ENCODE measurements at places on chromosomes 12 and 14.

DNA sequence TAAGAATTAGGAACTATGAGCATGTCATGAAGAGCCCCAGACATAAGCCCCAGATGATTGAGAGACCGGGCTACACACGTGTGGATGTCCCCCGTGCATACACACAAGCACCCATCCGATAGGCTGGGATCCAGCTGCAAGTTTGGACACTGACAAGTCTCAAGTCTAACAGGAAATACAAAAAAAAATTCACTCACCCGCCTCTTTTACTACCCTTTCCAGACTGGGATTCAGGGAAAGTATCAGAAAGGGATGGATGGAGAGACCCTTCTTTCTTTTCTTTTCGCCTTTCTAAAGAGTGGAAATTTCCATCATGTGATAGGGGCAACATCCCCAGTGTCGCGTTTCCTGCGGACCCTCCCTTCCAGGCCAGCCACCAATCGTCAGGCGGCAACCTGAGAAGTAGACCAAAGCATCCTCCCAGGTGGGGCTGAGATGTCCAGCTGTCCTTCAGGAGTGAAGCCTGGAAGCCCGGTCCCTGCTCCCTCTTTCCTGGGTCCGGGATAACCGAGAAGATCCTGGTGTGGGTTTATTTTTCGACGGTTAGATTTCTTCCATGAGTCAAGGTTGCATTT lies 6.4 kb upstream of the SLC38A4 start:
- no peak for DNase-seq

DNA sequence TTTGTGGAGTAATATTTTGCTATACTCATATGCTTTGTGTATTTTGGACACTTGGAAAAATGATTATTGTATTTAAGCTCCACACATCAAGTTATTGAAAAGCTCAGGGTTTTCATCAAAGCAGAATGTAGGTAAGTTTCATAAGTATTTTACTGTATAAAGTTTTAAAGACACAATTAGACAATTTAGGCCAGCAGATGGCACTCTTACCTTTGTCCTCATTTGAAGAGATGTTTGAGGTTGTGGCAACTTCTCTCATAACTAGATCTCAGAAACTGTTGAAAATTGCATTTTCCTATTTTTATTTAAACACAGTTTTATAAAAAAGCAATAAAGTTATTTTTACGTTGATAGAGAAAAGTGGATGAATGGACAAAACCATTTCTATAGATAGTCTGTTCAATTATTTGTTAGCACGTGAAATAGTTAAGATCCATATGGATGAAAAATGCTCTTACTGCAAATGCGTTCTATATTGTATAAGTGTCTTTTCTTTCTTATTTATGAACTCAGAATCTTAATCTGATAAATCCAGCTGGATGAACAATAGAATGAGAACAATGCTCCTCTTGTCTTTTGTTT lies 300.0 kb downstream of the AEBP2 start:
- peak; percentile 51 for DNase-seq

DNA sequence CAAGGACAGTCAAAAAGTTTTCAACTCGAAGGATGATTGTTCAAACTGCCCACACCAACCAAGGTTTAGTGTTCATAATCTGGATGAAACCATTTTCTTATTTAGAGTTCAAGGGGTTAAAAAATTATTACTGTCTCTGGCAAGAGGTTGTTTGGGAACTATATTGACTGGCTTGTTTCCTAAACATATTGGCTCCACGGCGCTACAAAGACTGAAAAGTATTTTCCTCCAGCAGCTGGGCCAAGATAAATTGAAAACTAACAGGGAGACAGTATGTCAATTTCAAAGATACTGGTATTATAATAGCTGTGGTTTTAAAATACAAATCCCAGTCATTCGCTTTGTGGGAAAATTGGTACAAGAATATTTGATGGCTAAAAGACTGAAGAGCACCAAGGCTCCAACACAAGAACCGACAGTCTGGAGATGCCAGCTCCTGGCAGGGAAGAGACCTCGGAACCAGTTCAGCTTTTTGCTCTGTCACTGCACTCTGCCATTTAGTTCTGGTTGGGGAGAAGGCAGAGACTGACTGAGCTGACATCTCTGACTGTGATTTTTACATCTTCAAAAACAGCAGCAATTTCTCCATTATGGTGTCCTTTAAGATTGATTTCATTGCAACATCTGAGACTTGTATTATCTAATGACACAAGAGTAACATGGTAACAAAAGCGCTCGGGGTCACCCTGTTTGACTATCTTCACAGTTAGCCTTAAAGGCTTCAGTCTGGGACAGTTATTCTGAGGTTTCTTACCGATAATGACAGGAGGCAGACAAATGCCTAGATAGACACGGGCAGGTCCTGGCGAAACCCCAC lies 62.0 kb downstream of the ST8SIA1 start:
- DNase-seq = no peak

- DNase-seq = no peak
These were observed 207.6 kb downstream of the BCL11B start for GRCh38 chr14:99064262-99064954.

- peak; percentile 59 for DNase-seq
These were observed 26.4 kb upstream of the MED13L start for GRCh38 chr12:116303929-116304328.

- peak; percentile 1 for DNase-seq
These were observed 2.4 kb downstream of the WASHC3 start for GRCh38 chr12:102059343-102059742.

DNA sequence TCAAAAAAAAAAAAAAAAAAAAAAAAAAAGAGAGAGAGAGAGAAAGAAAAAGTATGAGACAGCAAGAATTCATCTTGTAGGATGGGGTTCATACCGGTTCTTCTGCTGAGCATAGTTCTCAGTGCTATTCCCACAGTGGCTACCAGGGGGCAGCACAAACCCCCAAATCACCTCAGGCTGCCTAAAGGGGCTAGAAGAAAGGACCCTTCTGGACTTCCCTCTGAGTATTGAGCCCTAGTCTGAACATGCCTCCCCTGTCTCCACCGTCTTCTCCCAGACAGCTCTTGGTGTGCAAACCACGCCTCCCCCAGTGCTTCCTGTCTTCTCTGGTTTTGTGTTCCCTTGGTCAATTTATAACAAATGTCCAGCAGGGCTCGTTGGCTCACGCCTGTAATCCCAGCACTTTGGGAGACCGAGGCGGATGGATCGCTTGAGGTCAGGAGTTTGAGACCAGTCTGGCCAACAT lies 31.3 kb upstream of the SMUG1 start:
- peak; percentile 64 for DNase-seq

- no peak for DNase-seq
These were observed 690.5 kb downstream of the C12orf50 start for GRCh38 chr12:87338681-87339080.

DNA sequence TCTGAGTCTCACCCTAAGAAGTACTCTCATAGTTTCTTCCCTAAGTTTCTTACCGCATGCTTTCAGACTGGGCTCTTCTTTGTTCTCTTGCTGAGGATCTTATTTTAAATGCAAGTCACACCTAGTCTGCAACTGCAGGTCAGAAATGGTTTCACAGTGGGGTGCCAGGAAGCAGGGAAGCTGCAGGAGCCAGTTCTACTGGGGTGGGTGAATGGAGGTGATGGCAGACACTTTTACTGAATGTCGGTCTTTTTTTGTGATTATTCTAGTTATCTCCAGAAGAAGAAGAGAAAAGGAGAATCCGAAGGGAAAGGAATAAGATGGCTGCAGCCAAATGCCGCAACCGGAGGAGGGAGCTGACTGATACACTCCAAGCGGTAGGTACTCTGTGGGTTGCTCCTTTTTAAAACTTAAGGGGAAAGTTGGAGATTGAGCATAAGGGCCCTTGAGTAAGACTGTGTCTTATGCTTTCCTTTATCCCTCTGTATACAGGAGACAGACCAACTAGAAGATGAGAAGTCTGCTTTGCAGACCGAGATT lies 1.7 kb downstream of the FOS start:
- DNase-seq = no peak

DNA sequence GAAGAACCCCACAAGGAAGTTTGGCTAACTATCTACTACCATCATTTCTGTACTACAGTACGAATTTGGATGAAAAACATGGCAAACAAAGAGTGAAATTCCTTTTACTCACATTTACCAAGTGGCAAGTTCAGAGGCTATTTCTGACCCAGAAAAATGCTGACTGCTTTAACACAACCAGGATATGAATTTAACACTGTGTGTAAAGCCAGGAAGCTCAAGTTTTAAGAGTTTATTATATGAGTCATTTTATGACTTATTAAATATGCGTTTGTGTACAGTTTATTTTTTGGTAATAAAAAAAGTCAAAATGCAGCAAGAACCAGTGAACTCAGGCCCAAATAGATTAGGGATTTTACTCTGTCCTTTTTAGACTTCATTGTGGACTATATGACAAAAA lies 58.4 kb upstream of the STAC3 start:
- DNase-seq = peak; percentile 86

GRCh38 chr12:110222433-110222832 lies 58.6 kb upstream of the ATP2A2 start:
- no peak for DNase-seq

- no peak for DNase-seq
These were observed 102.7 kb downstream of the DACT1 start for GRCh38 chr14:58740379-58740935.

DNA sequence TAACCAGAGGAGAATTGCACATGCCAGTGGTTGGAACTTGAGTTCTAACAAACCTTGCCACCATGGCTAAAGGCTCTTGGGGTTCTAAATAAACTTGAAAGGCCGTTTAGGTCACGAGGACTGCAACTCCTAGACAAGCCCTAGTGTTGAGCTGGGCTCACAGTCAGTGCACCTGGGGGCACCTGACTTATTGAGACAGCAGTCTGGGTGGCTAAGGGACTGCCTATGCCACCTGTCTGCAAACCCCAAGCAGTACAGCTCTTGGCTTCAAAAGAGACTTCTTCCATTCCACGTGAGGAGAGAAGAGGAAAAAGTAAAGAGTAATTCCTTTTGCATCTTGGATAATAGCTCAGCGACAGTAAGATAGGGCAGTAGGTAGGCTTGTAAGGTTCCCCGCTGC lies 765.6 kb upstream of the FOXG1 start:
- no peak for DNase-seq

GRCh38 chr12:6836851-6837250 lies 3.9 kb upstream of the GNB3 start:
- no peak for DNase-seq

GRCh38 chr12:57869298-57869926 lies 22.9 kb upstream of the CTDSP2 start:
- DNase-seq = no peak

DNA sequence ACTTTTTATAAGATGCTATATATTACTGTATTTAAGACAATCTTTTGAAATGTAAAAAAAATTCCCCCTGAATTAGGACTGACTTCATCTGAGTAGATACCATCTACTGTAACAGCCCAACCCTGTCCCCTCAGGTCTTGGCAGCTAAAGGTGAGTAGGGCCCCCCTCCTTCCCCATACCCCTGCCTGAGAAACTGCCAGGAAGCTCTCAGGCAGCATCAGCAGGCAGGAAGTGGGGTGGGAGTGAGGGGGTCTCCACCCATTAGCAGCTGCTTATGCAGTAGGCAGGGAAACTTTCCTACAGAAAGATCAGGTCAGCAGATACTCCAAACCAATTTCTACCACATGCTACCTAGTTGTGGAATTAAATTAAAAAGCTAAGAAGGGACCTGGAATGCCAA lies 62.5 kb downstream of the PAX9 start:
- DNase-seq = no peak

GRCh38 chr12:107459641-107460040 lies 226.0 kb upstream of the PWP1 start:
- no peak for DNase-seq

DNA sequence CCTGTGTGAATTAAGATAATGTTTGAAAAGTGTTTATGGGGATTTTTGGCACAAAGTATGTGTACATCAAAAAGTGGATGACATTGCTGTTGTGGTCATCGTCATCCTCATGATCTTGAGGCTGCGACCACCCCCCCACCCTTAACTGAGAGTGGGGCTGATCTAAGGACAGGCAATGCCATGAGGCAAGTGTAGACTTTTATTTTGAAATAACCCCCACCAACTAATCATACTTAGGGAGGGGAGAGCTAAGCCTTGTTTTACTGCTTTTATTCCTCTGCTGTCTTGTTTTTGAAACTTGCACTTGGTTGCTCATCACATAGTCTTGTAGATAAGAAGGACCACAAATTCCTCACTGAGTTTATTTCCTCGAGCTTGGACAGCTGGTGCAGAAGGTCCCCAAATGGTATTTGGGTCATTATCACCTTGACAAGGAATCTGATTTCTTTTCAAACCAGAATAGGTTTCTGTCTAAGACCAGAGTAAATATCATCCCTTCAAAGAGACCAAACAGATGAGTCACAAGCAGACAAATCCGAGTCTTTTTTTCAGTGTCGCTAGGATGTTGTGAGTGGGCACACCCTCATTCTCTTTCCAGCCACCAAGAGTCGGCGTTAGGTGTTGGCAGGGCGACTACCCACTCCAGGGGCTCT lies 23.9 kb upstream of the SMOC1 start:
- DNase-seq = no peak

- DNase-seq = no peak
These were observed 4.5 kb upstream of the PRR4 start for GRCh38 chr12:10853776-10854175.

GRCh38 chr14:40004871-40005500 lies 572.8 kb upstream of the FBXO33 start:
- no peak for DNase-seq

GRCh38 chr14:69767369-69767999 lies 542 bp downstream of the SRSF5 start:
- peak; percentile 81 for DNase-seq

DNA sequence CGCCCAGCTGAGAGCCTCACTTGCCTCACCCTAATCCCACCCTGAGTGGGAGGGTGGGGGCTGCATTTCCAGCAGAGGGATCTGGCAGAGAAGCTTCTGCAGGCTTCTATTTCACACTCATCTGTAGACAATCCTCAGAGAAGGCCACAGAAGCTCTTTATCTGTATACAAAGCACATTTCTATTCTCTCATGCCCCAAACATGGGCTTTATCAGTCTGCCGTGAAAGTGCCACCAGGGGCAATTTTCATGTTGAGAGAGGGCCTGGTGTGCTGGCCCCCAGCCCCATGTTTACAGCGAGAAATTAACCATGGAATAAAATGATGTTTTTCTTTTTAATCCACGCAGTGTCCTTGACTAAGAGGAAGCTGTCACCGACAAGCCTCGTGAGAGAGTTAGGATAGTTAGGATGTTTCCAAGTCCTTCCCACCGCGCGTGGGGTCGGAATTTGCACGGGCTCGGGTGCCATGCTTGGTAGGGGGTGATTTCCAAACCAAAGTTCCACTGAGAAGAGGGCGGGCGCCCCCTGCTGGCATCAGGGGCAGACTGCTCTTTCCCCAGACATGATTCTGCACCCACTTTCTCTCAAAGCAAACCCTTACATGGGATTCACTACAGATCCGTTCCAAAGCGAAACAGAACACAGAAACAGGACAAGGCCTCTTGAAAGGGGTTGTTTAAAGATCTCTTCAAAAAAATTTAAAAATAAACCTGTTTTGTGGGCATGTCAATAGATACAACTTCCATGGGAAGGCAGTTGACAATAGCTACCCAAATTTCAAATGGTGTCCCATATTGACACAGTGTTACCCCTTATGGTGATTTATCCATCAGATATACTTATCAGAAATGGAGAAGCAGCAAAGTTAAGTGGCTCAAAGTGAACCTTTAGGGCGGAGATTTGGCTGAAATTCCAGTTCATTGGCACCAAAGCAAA lies 19.4 kb downstream of the BDKRB1 start:
- DNase-seq = peak; percentile 55

- DNase-seq = no peak
These were observed 1.9 kb upstream of the KRT79 start for GRCh38 chr12:52836042-52836466.

- no peak for DNase-seq
These were observed 51.7 kb upstream of the G2E3 start for GRCh38 chr14:30507209-30507608.
